ENCODE measurements at places on chromosomes 2 and 18.

DNA sequence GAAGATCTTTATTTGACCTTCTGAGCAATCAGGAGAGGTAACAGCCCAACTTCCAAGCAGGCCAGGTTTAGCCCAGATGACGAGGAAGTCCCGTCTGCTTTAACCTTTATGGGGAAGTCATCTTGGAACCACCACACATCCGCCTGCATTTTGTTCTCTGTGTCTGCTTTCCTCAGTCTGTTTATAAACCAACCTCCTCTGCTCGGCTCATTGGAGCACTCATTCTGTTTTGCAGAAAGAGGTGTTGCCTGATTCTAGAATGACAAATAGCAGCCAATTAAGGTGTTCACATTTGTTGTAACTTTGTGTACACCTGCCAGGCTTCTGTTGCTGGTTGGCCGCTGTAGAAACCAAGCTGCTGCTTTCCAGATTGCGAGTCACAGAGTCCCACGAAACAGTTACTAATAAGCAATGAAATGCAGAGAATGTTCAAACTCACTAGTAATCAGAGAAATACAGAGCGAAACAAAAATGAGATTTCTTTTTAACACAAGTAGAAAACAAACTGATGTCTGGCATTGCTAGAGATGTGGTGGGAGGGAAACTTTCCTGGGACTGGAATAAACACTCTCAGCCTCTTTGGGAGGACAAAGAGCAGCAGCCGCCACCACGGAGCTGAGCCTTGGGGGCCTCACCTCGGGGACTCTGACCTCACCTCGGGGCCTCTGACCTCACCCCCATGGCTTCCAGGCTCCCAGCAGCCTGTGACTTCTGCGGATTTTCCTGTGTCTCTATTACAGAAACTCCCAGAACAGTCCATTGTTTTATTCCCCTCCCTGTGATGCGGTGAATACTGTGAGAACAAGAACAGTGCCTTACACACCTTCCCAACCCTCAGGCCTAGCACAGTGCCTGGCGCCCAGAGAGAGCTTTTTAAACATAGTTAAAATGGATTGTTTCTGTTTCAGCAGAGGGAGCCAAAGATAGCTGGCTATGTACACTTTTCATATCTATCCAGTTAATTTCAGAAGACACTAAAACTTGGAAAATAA, 64.0 kb downstream of the MBP start:
- DNase-seq = no peak

DNA sequence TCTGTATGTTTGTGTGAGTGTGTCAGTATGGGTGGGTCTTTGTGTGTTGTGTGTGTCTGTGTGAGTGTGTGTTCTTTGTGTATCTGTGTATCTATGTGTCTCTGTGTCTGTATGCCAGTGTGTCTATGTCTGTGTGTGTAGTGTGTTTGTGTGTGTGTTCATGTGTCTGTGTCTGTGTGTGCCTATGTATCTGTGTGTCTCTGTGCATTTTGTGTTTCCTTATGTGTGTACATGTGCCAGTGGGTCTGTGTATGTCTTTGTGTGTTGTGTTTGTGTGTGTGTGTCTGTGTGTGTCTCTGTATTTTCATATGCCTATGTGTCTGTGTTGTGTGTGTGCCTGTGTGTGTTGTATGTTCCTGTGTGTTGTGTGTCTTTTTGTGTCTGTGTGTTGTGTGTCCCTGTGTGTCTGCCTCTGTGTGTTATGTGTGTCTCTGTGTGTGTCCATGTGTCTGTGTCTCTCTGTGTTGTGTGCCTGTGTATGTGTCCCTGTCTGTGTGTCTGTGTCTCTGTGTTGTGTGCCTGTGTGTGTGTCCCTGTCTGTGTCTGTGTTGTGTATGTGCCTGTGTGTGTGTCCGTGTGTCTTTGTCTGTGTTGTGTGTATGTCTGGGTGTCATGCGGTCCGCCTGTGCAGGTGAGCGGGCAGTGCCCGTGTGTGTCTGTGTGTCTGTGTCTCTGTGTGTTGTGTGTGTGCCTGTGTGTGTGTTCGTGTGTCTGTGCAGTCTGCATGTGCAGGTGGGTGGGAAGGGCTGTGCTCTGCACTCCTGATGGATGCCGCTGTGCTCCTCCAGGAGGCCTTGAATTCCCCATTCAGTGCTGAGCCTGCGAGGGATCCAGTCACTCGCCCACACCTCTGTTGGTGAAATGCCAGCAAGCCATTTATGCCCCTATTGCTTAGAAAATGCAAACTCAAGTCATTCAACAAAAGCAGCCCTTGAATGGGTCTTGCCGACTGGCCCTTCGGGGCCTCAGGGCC, 37.4 kb downstream of the KLHL29 start:
- no peak for DNase-seq

- no peak for DNase-seq
These were observed 165.1 kb downstream of the TMEM163 start for GRCh38 chr2:134553657-134554056.

GRCh38 chr18:4412286-4412685, 42.8 kb downstream of the DLGAP1 start:
- DNase-seq = no peak

DNA sequence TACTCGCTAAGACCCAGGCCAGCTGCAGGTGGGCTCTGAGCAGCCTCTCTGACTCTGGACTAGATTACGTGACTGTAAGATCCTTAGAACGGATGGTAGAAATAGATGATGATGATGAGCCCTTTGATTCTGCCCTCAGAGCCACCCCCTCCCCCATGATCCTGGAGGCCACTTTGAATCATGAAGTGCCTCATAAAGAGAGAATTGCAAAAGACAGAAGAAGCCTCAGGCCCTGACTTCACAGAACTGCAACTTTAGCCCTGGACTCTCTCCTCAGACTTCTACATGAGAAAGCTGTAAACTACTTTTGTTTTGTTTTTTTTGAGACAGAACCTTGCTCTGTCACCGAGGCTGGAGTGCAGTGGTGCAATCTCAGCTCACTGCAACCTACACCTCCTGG, 15.4 kb upstream of the TET3 start:
- no peak for DNase-seq

DNA sequence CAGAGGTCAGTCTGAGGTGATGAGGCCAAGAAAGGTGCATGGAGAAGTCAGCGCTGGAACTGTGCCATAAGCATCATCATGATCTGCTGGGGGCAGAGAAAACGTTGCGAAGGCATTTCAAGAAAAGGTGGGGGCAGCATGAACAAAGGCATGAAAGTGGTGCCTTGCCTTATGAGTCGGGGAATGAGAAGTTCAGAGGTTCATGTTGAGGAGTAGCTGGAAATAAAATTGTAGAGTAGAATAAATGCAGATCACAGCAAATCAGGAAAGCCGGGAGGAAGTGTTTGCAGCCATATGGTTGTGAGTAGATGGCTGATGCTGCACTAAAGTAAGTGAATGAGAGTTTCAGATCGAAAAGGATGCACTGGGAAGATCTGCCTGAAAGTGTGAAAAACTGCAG, 72.1 kb upstream of the ARL5A start:
- DNase-seq = no peak

GRCh38 chr2:205510345-205510744, 172.0 kb upstream of the NRP2 start:
- DNase-seq = no peak

GRCh38 chr2:25233916-25234605, 65.7 kb upstream of the POMC start:
- DNase-seq = no peak

DNA sequence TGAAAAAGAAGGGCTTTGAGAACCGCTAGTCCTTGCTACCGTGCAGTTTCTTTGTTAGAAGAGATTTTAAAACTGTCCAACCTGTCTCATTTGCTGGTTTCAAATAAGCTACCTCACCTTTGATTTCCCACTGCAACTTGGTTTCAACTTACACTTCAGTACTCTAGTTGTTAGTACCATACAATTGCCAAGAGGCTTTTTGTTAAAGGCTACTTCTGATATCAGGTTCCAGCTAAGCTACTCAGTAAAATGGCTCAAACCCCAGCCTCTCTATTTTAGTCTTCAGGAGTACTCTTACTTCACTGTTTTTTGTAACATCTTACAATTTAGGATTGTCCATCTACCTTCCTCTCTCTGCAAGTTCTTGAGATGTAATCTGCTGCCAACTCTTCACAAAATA, 91.6 kb downstream of the INO80D start:
- no peak for DNase-seq

GRCh38 chr2:219611306-219611705, 13.6 kb downstream of the STK11IP start:
- no peak for DNase-seq

GRCh38 chr2:12536976-12537375, 179.8 kb upstream of the TRIB2 start:
- no peak for DNase-seq

DNA sequence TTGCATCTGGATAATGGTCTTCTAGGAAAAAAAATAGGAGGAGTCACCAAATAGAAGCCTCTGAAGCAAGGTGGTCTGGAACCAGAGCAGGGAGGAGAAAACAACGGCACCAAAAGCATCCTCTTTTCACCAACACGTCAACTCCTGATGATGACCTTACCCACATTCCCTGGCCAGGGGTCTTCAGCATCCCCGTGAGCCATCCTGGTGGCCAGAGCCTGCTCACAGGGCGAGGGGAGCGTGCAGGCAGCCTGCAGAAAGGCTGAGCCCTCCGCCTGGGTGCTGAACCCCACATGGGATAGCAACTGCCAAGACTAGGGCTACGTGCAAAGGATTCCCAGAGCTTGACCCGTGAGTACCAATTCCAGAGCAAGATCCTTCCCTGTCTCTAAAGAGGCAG, 191.0 kb downstream of the NDUFA10 start:
- DNase-seq = no peak

- DNase-seq = no peak
These were observed 133.0 kb downstream of the MAP4K4 start for GRCh38 chr2:101830555-101830954.

GRCh38 chr2:172792711-172793110, 57.1 kb downstream of the RAPGEF4 start:
- DNase-seq = no peak

DNA sequence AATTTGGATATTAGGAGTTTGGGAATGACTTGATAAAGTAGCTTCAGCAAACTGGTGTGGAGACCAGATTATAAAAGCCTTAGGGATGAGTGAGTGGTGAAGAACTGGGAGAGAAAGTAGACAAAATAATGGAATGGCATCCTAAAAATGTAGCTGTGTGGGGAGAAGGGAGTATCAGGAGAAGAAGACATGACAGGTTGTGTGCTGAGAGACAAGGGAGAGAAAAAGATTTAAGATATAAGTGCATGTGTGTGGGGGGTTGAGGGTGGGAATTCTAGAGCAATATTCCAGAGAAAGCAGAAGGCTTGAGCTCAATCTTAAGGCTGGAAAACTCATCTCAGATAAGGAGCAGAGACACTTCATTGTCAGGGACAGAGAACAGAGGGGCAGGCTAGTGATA, 159.5 kb downstream of the HNMT start:
- DNase-seq = no peak

- no peak for DNase-seq
These were observed 239.3 kb downstream of the TWIST2 start for GRCh38 chr2:239087046-239087710.

DNA sequence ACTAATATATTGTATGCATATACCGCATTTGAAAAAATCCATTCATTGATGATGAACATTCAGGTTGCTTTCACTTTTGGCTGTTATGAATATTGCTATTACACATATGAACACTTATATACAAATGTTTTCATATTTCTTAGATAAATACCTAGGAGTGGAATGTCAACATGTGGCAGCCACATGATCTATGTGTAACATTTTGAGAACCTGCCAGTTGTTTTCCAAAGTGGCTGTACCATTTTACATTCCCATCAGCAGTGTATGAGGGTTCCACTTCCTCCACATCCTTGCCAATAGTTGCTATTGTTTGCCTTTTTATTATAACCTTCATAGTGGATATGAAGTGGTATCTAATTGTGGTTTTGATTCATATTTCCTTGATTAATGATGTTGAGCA, 40.5 kb downstream of the CCDC85A start:
- no peak for DNase-seq

- DNase-seq = no peak
These were observed 130.9 kb upstream of the GLI2 start for GRCh38 chr2:120604767-120605166.

- DNase-seq = no peak
These were observed 95.4 kb downstream of the ZAP70 start for GRCh38 chr2:97808816-97809215.

GRCh38 chr2:160583813-160584537, 90.4 kb upstream of the RBMS1 start:
- DNase-seq = no peak

DNA sequence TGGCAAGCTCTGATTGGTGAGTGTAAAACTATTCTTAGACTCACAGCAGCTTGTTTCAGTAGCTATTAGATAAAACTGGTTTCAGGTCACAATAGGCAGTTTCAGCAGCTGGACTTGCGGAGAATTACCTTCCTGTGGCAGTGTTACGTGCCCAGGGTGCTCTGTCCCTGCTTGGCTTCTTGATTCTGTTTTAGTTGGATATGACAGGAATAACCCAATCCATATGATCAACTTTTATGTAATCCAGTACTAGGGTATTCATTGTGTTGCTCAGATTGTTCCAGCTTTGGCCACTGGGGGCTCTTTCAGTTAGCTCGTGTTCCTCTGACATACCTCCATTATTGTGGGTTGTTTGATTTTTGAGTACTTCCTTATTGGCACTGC, 43.1 kb downstream of the INPP4A start:
- DNase-seq = no peak
